Transverse colon (tissue), 4 donors: ENCODE measurements at places on chromosomes 7 and 10. TPM values are rescaled to one million over a fixed set of nuclear protein-coding genes. Genes with fewer than 3 reads are reported as not detected.

DNA sequence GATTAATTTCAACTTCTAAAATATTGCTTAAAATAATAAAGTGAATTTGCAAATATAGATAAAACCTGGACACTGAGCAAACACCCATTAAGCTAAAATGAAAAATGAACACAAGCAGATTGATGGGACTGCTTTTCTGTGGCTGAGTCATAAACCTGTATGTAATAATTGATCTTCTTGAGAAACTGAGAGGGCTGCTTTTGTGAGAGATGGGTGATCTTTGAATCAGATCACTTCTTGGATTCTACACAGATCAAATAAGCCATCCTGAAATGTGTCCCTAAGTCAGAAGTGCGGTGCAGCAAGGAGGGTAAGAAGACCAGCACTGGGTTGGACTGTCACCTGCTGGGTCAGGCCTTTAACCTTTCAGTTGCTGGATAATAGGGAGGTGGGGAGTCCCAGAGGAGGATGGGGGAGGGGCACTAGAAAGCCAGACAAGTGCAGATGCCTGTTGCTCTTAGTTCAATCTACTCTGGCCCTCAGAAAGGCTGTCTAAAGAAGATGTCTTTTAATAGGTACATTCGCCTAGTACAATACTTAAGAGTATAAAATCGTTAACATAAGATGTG lies 178.2 kb upstream of the NAMPT start:
- no peak for DNase-seq

RBM17 gene
- 45.0 TPM for total RNA-seq

- DNase-seq, result no peak
Measured at GRCh38 chr7:149104749-149105148, 14.2 kb upstream of the ZNF786 start.

- no peak for DNase-seq
Measured at GRCh38 chr10:122754491-122755235, 55.0 kb upstream of the C10orf120 start.

STOX1 gene
- 1.7 TPM for total RNA-seq

PHKG1 gene
- total RNA-seq, result 1.6 TPM

- no peak for DNase-seq
Measured at GRCh38 chr7:158101821-158102450, 485.7 kb downstream of the PTPRN2 start.

DNA sequence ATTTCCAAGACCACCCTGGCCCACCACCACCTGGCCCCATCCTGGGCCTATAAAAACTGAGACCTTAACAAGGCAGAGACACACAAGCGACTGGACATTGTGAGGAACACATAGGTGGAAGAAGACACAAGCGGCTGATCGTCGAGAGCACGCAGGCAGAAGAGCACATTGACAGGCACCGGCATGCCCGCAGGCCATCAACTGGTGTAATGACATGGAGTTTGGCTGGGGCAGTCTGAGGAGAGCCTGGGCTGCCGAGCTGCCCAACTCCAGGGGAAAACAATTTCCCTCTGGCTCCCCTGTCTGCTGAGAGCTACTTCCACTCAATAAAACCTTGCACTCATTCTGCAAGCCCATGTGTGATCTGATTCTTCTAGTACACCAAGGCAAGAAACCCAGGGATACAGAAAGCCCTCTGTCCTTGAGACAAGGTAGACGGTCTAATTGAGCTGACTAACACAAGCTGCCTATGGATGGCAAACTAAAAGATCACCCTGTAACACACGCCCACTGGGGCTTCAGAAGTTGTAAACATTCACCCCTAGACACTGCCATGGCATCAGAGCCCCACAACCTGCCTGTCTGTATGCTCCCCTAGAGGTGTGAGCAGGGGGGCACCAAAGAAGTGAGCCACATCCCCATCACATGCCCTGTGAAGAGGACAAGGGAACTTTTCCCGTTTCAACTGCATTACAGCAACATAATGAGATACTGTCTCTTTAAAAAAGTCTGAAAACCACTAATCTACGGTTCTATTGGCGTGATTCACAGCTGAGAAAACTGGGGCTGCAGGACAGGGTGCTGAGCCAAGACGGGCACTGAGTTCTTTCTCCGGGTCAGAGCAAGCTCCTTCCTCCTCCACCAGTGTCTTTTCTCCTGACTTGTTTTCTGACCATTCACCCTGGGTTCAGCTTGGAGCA lies 18.5 kb upstream of the TNS3 start:
- DNase-seq, result no peak

PNLIPRP1 gene
- not detected for total RNA-seq

GRCh38 chr10:26844396-26844975 lies 16.3 kb downstream of the ABI1 start:
- no peak for DNase-seq

DNA sequence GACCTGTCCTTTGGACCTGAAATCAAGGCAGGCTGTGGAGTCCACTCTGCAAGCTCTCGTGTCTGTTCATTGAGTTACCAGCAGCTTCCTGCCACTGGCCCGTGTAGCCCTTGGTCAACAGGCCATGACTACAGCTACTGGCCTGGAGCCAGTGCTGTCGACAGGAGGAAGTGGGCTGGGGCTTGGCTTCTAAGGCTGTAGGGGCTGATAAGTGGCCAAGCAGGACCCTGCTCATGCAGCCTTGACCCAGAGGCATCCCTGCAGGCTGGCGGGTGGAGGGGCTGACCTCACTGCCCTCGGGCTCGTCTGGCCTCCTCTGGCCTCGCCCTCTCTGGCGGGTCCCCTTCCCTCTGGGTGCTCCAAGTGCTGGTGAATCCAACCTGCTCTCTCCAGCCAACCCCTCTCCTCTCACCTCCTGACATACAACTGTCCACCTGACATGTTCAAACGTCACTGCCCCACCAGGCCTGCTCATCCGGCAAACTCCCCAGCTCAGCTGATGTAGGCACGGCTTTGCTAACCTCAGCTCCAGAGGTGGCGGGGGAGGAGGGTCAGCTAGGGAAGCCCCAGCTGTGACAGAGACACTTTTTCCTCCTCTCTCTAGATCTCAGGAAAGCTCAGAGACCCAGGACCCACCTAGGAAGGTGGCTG lies 188.6 kb upstream of the LYZL2 start:
- no peak for DNase-seq

- no peak for DNase-seq
Measured at GRCh38 chr10:12412666-12413368, 63.5 kb downstream of the CAMK1D start.

- DNase-seq, result no peak
Measured at GRCh38 chr7:7808626-7809025, 90.2 kb upstream of the RPA3 start.

GRCh38 chr10:96671211-96671890 lies 49.0 kb downstream of the PIK3AP1 start:
- no peak for DNase-seq

SHH gene
- 2.9 TPM for total RNA-seq

- no peak for DNase-seq
Measured at GRCh38 chr7:93973134-93973533, 31.0 kb downstream of the BET1 start.

GRCh38 chr7:100156331-100157068 lies 2.0 kb downstream of the TRAPPC14 start:
- DNase-seq, result no peak

DNA sequence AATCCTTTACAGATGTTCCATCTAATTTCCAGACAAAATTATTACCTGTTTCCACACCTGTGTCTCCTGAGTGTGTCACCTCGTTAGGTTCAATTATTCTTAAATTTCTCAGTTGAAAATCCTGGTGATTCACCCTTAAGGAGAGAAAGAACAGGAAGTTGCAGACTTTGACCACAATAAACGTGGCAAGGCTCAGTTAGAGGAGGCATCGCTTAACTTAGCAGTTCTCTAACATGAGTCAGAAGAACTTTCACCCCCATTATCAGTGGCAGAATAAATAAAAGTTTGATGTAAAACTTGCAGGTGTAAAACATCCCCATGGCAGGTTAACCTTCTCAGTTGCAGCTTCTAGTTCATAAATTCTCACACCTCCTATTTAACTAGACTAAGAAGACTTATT lies 8.3 kb downstream of the XPNPEP1 start:
- DNase-seq, result peak; percentile 54

- DNase-seq, result peak; percentile 25
Measured at GRCh38 chr7:108211382-108212201, 81.4 kb upstream of the LAMB4 start.

- no peak for DNase-seq
Measured at GRCh38 chr7:92785923-92786322, 50.5 kb downstream of the CDK6 start.

- no peak for DNase-seq
Measured at GRCh38 chr7:128827971-128828711, 2.1 kb upstream of the FLNC start.

DNAH11 gene
- not detected for total RNA-seq

FZD1 gene
- total RNA-seq, result 5.6 TPM

- DNase-seq, result no peak
Measured at GRCh38 chr7:12630513-12630819, 57.0 kb upstream of the ARL4A start.
